ENCODE measurements at places on chromosomes 1 and 21.

GRCh38 chr1:26145041-26145959, 13.6 kb upstream of the FAM110D start:
- DNase-seq: peak; percentile 72

- DNase-seq: no peak
Observed at GRCh38 chr21:14452727-14453241, 69.8 kb upstream of the HSPA13 start.

- no peak for DNase-seq
Observed at GRCh38 chr1:30332116-30333094, 391.0 kb downstream of the MATN1 start.

DNA sequence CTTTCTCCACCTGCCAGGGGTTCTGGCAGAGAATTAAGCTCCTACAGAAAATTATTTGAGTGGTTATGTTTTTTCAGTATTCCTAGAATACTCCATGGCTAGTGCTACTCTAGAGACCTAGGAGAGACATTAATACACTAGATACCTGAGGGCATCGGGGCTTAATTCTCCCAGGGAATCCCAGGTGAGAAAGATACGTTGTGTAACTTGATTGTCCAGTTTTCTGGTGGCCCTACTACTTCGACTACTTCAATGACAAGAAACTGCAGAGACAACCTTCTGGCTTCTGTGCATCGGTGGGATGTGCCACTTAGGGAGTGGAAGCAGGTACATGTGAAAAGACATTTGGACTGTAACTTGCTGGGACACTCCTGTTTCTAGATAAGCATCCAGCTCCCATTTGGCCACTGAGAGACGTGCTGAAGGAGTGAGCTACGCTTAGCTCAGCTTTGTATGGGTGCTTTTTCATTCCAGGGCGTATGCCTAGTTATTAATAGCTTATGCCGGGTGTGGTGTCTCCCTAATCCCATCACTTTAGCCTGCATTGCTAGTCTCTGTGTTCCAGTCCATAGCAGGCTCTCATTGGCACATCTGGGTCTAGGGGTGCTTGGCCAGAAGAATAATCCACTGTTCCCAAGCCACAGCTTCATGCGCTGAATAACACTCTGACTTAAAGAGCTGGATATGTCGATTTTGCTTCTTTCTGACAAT, 300.7 kb downstream of the SIPA1L2 start:
- DNase-seq: no peak
